Tibial nerve (tissue), 4 donors: ENCODE measurements at places on chromosomes 1 and 21.

DNA sequence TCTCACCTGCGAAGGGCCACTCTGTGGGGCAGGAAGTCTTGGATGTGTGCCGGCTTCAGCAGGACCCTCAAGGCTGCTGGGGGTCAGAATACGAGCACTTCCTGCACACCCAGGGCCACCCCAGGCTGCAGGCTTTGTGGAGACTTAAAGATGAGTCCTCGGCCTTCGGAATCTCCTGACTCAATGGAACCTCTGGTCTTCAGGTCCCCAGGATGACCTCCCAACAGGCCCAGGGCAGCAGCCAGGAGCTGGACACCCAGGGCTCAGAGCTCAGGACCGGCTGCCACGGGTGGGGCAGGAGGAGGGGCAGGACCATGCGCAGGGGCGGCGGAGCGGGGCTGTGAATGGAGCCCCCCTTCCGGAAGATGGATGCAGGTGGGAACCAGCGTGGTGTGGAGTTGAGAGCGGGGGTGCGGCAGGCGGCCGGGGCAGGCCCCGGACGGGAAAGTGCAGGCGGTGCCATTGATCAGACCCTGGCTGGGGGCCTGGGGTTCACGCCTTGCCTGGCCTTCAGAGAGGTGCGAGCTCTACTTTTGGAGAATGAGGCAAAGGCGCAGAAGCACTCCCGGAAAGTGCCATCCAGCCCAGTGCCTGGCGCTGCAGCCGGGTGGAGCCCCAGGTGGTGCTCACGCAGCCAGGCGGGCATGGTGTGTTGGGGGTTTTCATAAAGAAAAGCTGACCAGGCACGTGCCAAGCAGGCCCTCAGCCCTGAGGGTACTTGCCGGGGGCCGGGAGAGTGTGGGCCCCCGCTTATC is 10.4 kb downstream of the COL18A1 start:
- no peak for DNase-seq

DNA sequence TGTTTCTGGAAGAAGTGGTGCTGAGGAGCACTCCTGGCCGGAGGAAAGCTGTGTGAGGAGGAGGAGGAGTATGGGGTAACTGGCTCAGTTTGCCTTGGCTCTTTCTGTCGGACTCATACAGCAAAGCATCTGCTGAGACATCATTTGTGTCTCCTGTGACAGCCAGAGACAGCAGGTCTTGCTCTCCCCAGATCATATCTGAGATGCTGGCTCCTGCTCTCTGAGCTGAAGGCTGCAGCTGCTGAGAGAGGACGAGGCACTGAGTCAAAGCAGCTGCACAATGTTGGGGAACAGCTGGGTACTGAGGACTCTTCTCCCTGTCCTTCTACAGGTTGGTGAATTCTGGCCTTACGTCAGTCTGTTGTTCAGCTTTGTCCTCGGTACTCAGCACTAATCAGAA is 14.3 kb downstream of the OR2B11 start:
- DNase-seq: no peak

DNA sequence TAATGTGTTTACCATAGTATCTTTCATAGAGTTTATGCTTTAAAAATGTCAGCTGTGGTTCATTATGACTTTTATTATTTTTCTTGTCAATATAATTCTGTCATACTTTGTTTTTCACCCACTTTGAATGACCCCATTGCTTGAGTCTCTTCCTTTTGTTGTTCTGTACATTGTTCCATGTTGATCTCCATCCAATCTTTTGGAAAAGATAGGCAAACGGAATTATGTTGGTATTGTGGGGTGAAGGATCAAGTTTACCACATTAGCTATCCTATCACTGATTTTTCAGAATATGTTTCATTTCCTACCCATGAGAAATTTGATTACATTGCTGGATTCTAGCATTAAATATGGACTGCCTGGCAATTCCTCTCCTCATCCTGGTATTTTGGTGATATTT is 196.6 kb downstream of the NFIA start:
- DNase-seq: no peak

GRCh38 chr1:165924117-165924516 is 96.7 kb downstream of the UCK2 start:
- DNase-seq: no peak

GRCh38 chr21:44700101-44701022 is 3.4 kb downstream of the KRTAP10-12 start:
- DNase-seq: no peak

DNA sequence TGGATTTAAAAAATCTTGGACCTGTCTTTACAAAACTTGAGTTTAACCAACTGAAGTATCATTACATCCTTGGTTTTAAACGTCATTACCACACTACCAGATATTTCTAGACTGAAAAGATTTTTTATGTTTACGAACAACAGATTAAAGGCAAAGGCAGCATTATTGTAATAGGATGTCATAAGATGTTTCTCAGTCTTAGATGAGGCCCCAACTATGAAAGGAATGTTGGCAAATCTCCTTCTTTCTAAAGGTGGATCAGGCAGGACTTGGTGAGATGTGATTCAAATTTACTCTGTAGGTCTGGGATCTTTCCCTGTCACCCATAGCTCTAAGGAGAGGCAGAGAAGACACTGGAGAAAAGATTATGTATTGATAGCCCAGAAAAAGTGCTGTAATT is 417.9 kb downstream of the PTBP2 start:
- no peak for DNase-seq

DNA sequence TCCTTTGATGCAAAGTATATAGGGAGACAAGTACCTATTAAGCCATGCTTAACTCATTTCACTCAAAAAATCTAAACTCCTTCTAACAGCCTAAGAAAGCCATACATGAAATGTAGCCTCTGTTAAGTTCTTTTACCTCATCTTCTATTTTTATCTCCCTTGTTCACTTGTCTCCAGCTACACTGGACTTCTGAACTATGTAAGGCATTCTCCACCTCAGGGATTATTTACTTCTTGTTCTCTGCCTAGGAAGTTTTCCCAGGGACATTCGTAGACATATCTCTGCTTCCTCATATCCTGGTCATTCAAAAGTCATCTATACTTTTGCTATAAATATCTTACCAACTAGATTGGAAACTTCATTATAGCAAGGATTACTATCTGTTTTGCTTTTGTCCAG is 96.9 kb downstream of the COP1 start:
- DNase-seq: no peak

- DNase-seq: no peak
Observed at GRCh38 chr21:45078877-45079281, 4.5 kb downstream of the ADARB1 start.

GRCh38 chr1:48026701-48027532 is 29.7 kb upstream of the TRABD2B start:
- no peak for DNase-seq

- DNase-seq: no peak
Observed at GRCh38 chr1:175000697-175001187, 995 bp downstream of the CACYBP start.

GRCh38 chr1:226404063-226404903 is 3.6 kb downstream of the PARP1 start:
- DNase-seq: no peak

DNA sequence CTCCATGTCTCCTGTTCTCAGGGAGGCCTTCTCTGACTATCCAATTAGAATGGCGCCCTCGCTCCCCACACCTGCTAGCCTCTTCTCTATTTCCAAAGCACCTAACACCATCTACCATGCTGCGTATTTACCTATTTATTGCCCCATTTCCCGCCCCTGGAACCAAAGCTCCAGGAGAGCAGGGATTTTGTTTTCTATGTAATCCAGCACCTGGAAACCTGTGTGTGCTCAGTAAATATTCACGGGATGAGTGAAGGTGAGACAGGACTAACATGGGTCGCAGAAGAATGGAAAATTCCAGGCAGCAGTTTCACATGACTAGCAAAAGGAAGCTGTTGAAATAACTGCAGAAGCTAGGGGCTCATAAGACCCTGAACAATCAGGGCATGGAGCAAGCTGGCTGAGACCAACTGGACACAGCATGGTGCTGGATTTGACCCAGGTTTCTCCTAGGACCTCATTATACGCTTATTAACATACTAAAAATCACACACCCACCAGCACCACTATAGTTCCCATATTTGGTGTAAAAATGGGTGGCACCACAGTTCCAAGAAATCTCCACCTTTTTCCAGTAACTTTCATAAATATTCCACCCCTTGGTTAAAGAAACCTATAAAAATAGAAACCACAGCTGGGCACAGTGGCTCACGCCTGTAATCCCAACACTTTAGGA is 15.1 kb upstream of the TENT5B start:
- no peak for DNase-seq

GRCh38 chr1:113320972-113321680 is 69.2 kb upstream of the MAGI3 start:
- no peak for DNase-seq

DNA sequence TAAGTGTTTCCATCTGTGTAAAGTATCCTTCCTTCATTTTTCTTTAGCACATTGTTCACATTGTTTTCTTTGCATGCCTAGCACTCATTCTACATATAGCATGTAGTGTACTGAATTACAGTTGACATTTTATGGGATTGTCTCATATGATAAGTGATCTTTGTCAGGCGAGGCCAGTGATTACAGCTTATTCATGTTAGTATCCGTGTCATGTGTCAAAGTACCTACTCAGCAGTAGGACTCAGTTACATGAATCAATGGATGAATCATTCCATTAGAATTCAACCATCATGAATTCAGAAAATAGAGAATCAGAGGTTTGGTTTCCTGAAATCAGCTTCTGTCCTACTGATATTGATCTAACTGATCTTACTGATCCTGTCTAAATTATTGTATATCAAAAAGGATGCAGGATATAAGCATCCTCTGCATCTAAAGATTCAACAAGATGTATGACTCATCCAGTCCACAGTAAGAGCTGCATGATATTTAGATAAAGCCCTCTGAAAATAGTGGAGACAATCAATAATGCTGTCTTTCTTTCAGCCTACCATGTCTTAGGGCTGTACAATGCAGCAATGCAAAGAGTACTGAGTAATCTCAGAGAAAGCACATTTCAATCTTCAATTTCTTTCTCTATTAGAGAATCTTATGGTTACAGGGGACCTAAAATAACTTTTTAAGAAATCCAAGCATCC is 20.7 kb upstream of the HRNR start:
- no peak for DNase-seq

DNA sequence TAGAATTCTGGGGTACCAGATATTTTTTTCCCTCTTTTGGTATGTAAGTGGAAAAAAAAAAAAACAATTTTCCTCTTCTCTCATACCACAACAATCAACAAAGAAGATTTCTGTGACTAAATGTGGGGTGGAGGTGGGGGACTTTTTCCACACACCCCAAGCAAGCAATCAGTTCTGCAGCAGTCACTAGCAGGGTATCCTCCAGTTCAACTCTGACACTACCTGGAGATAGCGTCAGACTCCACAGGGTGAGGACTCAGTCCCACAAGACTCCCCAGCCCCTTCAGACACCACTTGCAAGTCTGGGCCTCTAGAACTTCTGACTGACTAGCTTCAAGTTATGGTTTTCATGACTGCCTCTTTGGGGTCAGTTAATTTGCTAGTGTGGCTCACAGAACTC is 6.2 kb downstream of the DHX9 start:
- no peak for DNase-seq

DNA sequence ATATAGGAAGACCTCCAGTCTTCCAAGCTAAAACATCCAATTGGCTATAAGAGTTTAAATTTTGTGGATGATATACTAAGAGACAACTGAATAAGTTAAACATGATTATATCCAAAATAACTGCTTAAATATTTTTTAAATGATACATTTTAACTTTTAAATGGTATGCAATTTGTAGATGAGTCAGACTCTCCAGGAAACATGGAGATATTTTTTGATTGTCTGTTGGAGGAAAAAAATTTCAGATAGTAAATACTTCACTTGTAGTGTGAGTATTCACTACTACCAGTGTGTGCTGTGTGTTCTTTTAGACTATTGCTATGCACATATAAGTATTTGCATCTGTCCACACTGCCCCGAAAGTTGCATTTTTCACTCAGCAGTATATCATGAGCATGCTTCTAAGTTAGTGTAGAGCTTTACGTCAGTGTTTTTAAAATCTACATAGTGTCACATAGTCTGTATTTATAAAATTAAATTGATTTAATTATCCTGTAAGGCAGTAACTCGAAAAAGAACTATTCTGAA is 91.1 kb downstream of the USP25 start:
- DNase-seq: no peak

- DNase-seq: no peak
Observed at GRCh38 chr1:60063561-60063960, 10.0 kb downstream of the C1orf87 start.

GRCh38 chr1:60664086-60664625 is 418.2 kb upstream of the NFIA start:
- DNase-seq: no peak

- DNase-seq: no peak
Observed at GRCh38 chr1:173017792-173018191, 32.9 kb downstream of the TNFSF18 start.

DNA sequence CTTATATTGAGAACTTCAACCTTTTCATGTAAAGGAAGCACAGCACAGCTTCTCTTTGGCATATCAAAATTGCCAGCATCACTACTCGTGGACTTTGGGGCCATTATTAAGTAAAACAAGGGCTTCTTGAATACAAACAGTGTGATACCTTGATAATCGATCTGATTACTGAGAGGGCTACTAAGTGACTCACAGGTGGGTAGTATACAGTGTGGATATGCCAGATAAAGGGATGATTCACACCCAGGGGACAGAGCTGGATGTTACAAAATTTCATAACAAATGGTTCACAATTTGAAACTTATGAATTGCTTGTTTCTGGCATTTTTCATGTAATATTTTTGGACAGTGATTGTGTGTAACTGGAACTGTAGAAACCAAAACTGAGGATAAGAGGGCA is 15.4 kb downstream of the HDAC1 start:
- DNase-seq: no peak

DNA sequence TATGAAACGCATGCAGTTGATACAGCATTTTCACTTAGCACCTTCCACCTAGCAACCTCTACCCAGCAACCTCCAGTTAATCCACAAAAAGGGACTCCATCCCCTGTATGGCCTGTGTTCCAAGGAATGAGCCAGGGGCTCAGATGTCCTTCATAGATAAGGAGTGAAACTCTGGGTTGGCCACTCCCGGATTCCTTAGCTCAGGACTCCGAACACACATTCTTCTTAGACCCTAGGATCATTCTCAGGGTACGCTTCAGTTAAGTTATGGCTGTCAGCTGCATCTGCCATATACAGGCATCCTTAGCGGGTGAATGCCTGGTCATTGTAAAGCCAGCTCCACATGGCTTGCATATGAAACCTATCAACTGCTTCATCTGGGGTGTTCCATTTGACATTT is 15.9 kb upstream of the IFI6 start:
- no peak for DNase-seq

- DNase-seq: no peak
Observed at GRCh38 chr1:194774535-194774934, 1588.1 kb upstream of the B3GALT2 start.

DNA sequence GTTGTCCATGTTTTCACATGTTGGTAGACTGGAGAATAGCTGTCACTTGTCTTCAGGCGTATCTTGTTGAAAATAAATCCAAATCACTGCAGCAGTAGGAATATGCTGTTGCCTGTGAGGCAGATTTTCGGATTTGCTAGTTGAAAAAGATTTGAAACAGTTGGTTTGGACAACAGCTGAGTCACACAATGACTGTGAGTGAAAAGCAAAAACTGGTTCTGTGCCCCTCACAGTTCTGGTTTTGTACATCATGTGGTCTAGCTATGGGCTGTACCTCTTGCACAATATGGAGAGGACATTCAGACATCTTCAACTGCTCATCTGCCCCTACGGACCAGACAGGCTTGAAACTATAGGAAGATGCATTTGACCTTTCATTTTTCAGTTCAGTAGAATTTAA is 1.8 kb downstream of the ARF1 start:
- no peak for DNase-seq

- DNase-seq: no peak
Observed at GRCh38 chr1:214425716-214426425, 125.5 kb downstream of the PTPN14 start.

GRCh38 chr1:28155628-28156027 is 20.9 kb downstream of the PTAFR start:
- DNase-seq: no peak
